ENCODE measurements at places on chromosomes 2 and 18.

- DNase-seq = no peak
These were observed 126.7 kb downstream of the TMX3 start for GRCh38 chr18:68588169-68588568.

- peak; percentile 5 for DNase-seq
These were observed 81.3 kb upstream of the HPCAL1 start for GRCh38 chr2:10221443-10221842.

DNA sequence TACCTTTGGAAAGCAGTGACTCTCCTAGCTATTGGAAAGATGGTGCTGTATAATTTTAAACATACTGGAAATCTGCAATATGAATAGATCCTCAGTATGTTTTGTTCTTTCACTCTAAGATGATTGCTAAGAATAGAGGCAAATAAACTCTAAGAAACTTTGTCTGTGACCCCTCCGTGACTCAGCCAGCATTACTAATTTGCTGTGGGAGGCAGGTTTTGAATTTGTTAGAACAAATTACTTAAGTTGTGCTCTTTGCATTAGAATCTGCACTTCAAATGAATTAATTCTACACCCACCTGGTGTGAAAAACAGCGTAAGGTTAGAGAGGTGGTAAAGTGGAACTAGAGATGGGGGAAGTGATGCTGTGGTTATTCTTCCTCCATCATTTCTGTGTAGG is 142.2 kb downstream of the RAPGEF4 start:
- no peak for DNase-seq

- no peak for DNase-seq
These were observed 18.9 kb downstream of the SMAD7 start for GRCh38 chr18:48931680-48932461.

DNA sequence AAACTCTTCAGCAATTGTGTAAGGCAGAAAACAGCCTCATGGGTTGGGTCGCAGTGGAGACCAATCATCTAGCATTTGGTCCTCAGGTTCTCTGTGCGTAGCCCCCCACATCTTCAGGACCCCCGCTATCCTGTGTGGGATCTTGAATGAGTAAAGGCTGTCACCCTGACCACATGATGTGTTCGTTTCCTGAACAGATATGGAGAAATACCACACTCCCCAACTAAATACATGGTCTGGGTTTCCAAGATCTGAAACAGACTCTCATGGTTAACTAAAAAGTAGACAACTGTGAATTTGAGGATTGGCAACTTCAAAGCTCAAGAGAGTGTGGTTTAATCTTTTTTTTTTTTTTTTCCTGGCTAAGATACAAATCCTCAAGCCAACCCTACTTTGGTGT is 23.2 kb downstream of the DOCK10 start:
- no peak for DNase-seq

GRCh38 chr2:112866128-112866835 is 29.7 kb upstream of the IL1B start:
- no peak for DNase-seq

All from NCI-H748 treated with DMSO at 0.1 percent for 48 hours (cell line).